ENCODE measurements at places on chromosomes 7 and 10.
A peak's percentile ranks its signal among the peaks of the same experiment; 100 is the strongest.

GRCh38 chr7:45525057-45525456, 49.1 kb upstream of the ADCY1 start:
- DNase-seq, result no peak

GRCh38 chr10:121510201-121510771, 88.0 kb downstream of the FGFR2 start:
- DNase-seq, result peak; percentile 59

DNA sequence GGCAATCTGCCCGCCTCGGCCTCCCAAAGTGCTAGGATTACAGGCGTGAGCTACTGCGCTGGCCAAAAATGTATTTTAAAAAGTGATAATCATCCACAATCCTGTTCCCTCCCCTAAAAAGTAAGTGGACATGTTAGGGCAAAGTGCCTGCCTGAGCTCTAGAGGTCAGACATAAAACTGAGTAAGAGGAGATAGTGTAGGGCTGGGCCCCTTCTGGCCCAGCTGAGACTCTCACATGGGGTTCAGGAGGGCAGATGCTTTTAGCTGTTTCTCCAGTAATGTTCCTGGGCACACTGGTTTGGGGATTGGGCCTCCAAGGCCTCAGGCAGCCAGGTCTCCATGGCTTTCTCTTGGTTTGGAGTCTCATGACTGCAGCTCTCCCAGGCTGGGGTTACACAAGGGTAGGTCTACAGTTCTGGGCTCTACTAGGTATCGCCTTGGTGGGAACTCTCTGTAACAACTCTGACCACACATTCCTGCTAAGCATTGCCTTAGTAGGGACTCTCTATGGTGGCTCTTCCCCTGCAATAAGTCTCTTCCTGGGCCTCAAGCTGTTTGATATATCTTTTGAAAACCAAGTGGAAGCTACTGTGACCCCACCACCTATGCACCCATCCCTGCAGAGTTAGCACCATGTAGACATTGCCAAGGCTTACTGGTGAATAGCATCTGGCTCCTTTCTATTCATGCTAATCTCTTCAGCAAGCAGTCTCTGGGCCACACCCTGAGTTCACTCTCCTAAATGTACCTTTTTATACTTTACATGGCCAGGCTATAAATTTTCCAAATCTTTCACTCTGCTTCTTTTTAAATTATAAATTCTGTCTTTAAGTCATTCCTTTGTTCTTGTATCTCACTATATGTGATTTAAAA, 6.9 kb upstream of the NUDCD3 start:
- no peak for DNase-seq

GRCh38 chr7:47371317-47371716, 210.6 kb downstream of the TNS3 start:
- no peak for DNase-seq

GRCh38 chr7:964401-965231, 10.1 kb upstream of the ADAP1 start:
- no peak for DNase-seq

- peak; percentile 14 for DNase-seq
These were observed 19.7 kb downstream of the TRDMT1 start for GRCh38 chr10:17181751-17182150.

- no peak for DNase-seq
These were observed 61.8 kb upstream of the DRGX start for GRCh38 chr10:49457686-49458085.

GRCh38 chr10:79399223-79399831, 46.1 kb downstream of the ZCCHC24 start:
- DNase-seq, result peak; percentile 77

- no peak for DNase-seq
These were observed 127.0 kb upstream of the MEOX2 start for GRCh38 chr7:15813448-15813847.

- no peak for DNase-seq
These were observed 165.7 kb downstream of the LRMDA start for GRCh38 chr10:75596930-75597620.

- no peak for DNase-seq
These were observed 1.5 kb upstream of the HTR7 start for GRCh38 chr10:90859321-90859751.

GRCh38 chr7:136303162-136303561, 326.0 kb upstream of the MTPN start:
- DNase-seq, result no peak

GRCh38 chr10:99433378-99434020, 3.1 kb upstream of the GOT1 start:
- no peak for DNase-seq

DNA sequence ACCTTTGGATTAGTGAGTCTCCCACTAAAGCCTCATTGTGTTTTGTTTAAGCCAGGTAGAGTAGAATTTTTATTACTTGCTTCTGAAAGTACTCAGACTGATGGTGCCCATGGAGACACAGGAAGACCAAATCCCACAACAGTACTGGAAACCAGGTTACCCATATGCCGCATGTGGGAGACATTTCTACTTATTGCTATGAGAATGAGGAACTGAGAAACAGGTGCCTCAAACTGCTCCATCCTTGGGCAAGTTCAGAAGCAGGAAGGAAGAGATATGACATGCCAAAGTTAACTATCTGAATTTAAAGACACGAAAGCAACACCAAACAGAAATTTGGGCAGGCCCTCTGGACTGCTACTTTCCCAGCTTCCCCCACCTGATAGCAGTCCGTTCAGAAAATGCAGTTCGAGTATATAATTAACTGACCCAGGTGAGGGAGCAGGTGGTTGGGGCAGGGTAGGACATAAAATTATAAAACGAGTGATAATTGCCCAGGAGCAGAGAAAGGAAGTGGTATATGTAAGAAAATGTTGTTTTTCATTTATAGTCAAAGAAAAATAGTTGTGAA, 382.3 kb upstream of the MTPN start:
- DNase-seq, result no peak

GRCh38 chr10:79264942-79265341, 82.3 kb upstream of the PPIF start:
- no peak for DNase-seq

GRCh38 chr7:89695241-89695640, 459.0 kb upstream of the STEAP1 start:
- DNase-seq, result no peak

- DNase-seq, result no peak
These were observed 102.1 kb upstream of the MDFIC start for GRCh38 chr7:114819616-114820362.

- no peak for DNase-seq
These were observed 49.4 kb downstream of the ADCYAP1R1 start for GRCh38 chr7:31101544-31101943.

DNA sequence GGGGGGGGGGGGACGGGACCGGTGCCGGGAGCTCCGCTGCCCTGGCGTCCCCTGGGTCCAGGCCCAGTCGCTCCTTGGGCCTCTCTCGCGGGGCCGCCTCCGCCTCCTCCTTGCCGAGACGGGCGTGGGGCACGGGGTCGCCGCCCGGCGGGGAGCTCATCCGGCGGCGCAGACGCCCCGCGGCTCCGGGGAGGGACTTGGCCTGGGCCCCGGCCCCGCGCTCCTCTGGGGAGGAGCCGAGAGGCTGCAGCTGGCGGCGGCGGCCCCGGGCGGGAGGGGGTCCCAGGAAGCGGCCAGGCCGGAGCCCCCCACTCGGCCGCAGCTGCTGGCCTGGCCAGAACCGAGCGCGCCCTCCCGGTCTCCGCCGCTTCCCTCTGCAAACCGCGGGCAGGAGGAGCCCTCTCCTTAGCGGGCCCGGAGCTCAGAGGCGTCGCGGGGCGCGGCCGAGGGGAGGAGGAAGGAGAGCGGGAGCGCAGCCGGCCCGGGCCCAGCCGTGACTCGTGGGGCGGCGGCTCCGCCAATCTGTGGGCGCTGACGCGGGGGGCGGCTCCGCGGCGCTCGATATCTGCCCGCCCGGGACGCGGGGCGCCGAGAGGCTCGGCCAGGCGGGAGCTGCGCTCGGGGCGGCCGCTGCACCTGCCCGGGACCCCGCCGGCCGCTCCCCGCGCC, at the start of gene FAM20C:
TSS of gene FAM20C (plus strand) at position 591 of the 669 bp plus-strand sequence. CDS start 629 bp downstream, outside the sequence.
- peak; percentile 73 for DNase-seq

GRCh38 chr7:133958822-133959221, 168.3 kb upstream of the LRGUK start:
- DNase-seq, result no peak

GRCh38 chr7:74604326-74605020, 53.0 kb upstream of the GTF2I start:
- no peak for DNase-seq

GRCh38 chr7:126362746-126363145, 890.0 kb downstream of the GRM8 start:
- no peak for DNase-seq

DNA sequence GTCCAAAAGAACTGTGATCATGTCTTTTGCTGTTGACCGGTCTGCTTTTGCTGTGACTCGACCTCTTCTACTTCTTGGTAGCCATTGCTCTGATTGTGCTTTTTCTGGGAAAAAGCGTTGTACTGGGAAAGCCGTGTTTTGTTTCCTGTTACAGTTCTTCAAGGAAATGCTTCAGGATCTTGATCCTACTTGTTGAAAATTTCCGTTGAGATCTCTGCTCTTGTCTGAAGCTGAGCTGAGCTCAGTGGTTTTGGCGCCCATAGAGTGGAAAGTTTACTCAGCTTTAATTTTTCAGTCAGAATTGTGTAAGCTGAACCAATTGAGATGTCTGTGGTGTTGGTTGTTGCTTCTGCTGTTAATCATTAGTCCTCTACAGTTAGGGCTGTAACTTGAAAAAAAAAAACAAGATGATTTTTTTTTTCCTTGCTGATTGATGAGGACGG, 302.2 kb downstream of the CCDC3 start:
- DNase-seq, result no peak

GRCh38 chr7:69696686-69697685, 98.7 kb downstream of the AUTS2 start:
- DNase-seq, result no peak

DNA sequence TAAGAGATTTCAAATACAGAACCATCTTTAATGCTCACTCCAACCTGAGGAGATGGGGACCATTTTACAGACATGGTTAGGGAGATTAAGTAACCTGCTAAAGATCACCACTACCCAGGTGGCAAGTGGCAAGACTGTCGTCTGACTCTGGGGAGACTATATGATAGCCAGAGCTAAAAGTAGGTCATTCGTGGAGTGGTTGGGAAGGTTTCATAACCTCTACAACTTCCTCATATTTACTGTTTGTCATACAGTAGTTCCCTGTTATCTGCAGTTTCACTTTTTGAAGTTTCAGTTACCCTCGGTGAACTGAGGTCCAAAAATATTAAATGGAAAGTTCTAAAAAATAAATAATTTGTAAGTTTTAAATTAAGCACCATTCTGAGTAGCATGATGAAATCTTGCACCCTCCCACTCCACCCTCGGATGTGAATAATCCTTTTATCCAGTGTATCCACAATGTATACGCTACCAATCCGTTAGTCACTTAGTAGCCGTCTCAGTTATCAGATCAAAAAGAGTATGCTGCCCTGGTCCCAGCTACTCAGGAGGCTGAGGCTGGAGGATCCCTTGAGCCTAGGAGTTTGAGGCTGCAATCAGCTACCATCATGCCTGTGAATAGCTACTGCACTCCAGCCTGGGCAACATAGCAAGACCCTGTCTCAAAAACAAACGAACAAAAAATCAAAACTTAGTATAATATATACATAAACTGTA, 14.9 kb upstream of the LGI1 start:
- DNase-seq, result no peak
